Hair follicular keratinocyte (primary cell): ENCODE measurements at places on chromosomes 13 and 19. TPM values are rescaled to one million over a fixed set of nuclear protein-coding genes. Genes with fewer than 3 reads are reported as not detected.

Gene ONECUT3
- not detected in 2 replicates for total RNA-seq

Gene HIPK4
- total RNA-seq: not detected in 2 replicates

Gene SIGLEC8
- total RNA-seq: not detected in 2 replicates

Gene MICU2
- 36.3 and 70.6 TPM in 2 replicates for total RNA-seq

Gene ZNF541
- total RNA-seq: not detected in 2 replicates
